PC-3 (cell line): ENCODE measurements at places on chromosomes 6 and 20. TPM values are rescaled to one million over a fixed set of nuclear protein-coding genes. Genes with fewer than 3 reads are reported as not detected.
A peak's percentile ranks its signal among the peaks of the same experiment; 100 is the strongest.

ABCF1 gene
- total RNA-seq = 67.3 and 77.3 TPM in 2 replicates

UBD gene
- not detected in 2 replicates for total RNA-seq

GRCh38 chr6:36139991-36140710, 9.8 kb downstream of the MAPK13 start:
- no peak overlapping the region for H3K4me3 ChIP-seq
- no peaks in the 10 kb centered on the region for H3K4me1 ChIP-seq

GRCh38 chr6:25369036-25369432, 89.9 kb downstream of the CARMIL1 start:
- H3K27ac ChIP-seq = no peak overlapping the region
- no peaks in the 10 kb centered on the region for H3K27me3 ChIP-seq
- no peak overlapping the region for H3K4me3 ChIP-seq
- peaks cover 11% of the 10 kb centered on the region for H3K4me1 ChIP-seq
- DNase-seq = no peak

- no peaks in the 10 kb centered on the region for H3K36me3 ChIP-seq
- peaks cover 95% of the 10 kb centered on the region for H3K27me3 ChIP-seq
- H3K4me1 ChIP-seq = no peaks in the 10 kb centered on the region
Observed at GRCh38 chr20:24461848-24462247, 7.6 kb upstream of the SYNDIG1 start.

NKAIN4 gene
- total RNA-seq = not detected in 2 replicates

XKR7 gene
- total RNA-seq = not detected in 2 replicates

GRCh38 chr6:158554611-158555361, 5.1 kb upstream of the TMEM181 start:
- H3K4me3 ChIP-seq = no peak overlapping the region
- peaks cover 3% of the 10 kb centered on the region; the same call in 1 of the 2 replicates for H3K4me1 ChIP-seq
- DNase-seq = no peak

- H3K4me1 ChIP-seq = no peaks in the 10 kb centered on the region
- no peaks in the 10 kb centered on the region for H3K27me3 ChIP-seq
- H3K4me3 ChIP-seq = no peak overlapping the region
- DNase-seq = peak; percentile 36
- no peak overlapping the region for H3K27ac ChIP-seq
- peaks cover 5% of the 10 kb centered on the region; the same call in 1 of the 2 replicates for H3K36me3 ChIP-seq
Observed at GRCh38 chr6:149696901-149697300, 21.0 kb downstream of the LATS1 start.

GRCh38 chr20:44204156-44204831, 6.3 kb downstream of the OSER1 start:
- H3K27ac ChIP-seq = peak overlapping the region; percentile 91
- H3K4me1 ChIP-seq = peaks cover 68% of the 10 kb centered on the region
- DNase-seq = peak; percentile 99
- H3K36me3 ChIP-seq = peaks cover 46% of the 10 kb centered on the region

DNA sequence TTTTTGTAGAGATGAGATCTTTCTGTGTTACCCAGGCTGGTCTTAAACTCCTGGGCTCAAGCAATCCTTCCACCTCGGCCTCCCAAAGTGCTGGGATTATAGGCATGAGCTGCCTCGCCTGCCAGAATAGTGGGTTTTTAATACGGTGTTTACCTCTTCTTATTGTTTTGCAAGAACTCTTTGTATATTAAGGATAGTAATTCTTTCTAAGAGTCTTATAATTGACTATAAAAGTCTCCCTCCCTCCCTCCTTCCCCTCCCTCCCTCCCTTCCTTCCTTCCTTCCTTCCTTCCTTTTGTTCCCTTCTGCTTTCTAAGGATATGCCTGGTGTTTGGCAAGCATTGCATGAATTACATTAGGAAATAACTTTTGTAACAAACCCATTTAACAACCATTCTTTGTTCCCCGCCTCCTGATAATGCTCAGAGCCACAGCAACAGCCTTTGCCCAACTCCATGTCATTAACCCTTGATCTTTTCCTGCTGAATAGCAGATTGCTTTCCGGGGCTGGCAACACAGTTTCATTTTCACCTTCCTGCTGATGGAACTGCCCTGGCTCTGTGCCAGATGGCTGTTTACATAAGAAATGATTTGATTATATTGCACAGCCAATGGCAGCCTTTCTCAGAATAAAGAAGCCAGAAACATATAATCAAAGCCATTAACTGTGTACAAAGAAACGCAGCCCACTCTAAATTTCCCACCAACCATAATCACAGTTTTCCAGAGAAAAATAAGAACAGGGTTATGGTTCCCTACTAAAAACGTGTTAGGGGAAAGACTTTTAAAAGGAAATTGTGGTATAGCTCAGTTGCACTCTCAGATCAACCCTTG, 143.7 kb upstream of the PTPN1 start:
- no peak overlapping the region for H3K27ac ChIP-seq
- peak; percentile 80 for DNase-seq
- no peaks in the 10 kb centered on the region for H3K27me3 ChIP-seq
- no peaks in the 10 kb centered on the region for H3K36me3 ChIP-seq
- no peak overlapping the region for H3K4me3 ChIP-seq
- peaks cover 8% of the 10 kb centered on the region; the same call in 1 of the 2 replicates for H3K4me1 ChIP-seq

GRCh38 chr6:149024361-149024760, 277.5 kb downstream of the UST start:
- H3K4me1 ChIP-seq = peaks cover 24% of the 10 kb centered on the region
- H3K27me3 ChIP-seq = no peaks in the 10 kb centered on the region
- no peak overlapping the region for H3K4me3 ChIP-seq

DNA sequence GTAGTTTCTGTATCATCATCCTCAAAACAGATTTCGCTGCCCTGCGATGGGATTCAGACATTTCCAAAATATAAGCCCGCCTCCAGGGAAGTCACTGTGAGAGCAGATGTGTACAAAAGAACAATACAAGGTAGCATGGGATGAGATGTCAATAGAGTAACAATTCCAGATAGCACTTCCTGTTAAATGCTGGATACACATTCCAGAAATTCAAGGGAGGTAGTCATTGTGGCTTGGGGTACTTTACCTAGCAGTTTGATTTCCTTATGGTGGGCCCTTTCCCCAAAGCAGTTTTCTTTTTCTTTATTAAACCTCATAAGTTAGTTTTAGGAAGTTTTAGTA, 2.5 kb downstream of the RNF217 start:
- no peak overlapping the region for H3K27ac ChIP-seq
- no peaks in the 10 kb centered on the region for H3K36me3 ChIP-seq
- DNase-seq = peak; percentile 23
- peaks cover 51% of the 10 kb centered on the region for H3K4me1 ChIP-seq
- no peaks in the 10 kb centered on the region for H3K27me3 ChIP-seq

- H3K4me3 ChIP-seq = no peak overlapping the region
- no peaks in the 10 kb centered on the region for H3K27me3 ChIP-seq
- H3K27ac ChIP-seq = no peak overlapping the region
Observed at GRCh38 chr6:137846772-137847313, 20.2 kb upstream of the TNFAIP3 start.

DNA sequence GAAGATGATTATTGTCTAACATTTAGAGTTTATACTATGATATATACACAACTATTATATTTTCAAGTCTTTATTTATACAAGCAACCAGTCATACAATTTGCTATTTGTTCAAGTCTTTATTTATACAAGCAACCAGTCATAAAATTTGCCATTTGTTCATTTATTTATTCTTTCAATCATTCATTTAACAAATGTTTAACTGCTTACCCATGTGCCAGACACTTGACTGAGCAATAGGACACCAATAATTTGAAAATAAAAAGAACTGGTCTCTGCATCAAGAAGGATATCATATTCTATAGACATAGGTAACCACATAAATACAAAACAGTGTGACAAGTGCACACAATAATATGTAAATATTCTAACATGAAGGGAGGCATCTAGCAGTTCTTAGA, 20.3 kb downstream of the GRIK2 start:
- no peaks in the 10 kb centered on the region for H3K27me3 ChIP-seq
- H3K4me1 ChIP-seq = no peaks in the 10 kb centered on the region
- peak; percentile 11 for DNase-seq
- H3K36me3 ChIP-seq = no peaks in the 10 kb centered on the region

- peak; percentile 93 for DNase-seq
- H3K36me3 ChIP-seq = no peaks in the 10 kb centered on the region
- no peaks in the 10 kb centered on the region for H3K27me3 ChIP-seq
- peaks cover 6% of the 10 kb centered on the region for H3K4me1 ChIP-seq
Observed at GRCh38 chr6:144131248-144131709, 19.0 kb upstream of the STX11 start.

DNA sequence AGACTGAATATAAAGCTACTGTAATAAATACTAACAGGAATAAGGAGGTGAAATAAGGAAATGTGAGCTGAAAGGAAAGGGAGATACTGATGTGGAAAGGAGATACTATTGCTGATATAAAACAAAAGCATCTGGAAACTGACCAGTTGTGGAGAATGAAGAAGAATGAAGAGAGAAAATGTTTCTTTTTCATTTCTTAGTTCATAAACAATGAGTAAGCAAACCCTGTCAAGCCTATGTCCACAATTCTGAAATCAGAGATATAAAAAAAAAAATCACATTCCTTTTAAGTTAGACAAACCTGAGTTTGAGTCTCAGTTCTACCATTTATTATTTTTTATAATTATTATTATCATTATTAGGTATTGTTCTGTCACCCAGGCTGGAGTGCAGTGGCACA, 121.6 kb upstream of the GJE1 start:
- peaks cover 61% of the 10 kb centered on the region for H3K4me1 ChIP-seq
- no peak overlapping the region for H3K4me3 ChIP-seq
- peak overlapping the region; percentile 68 for H3K27ac ChIP-seq
- peak; percentile 41 for DNase-seq
- no peaks in the 10 kb centered on the region for H3K36me3 ChIP-seq

- H3K36me3 ChIP-seq = no peaks in the 10 kb centered on the region
- DNase-seq = no peak
- H3K27ac ChIP-seq = no peak overlapping the region
- no peak overlapping the region for H3K4me3 ChIP-seq
- no peaks in the 10 kb centered on the region for H3K4me1 ChIP-seq
Observed at GRCh38 chr6:25242567-25242966, 36.6 kb upstream of the CARMIL1 start.

DNA sequence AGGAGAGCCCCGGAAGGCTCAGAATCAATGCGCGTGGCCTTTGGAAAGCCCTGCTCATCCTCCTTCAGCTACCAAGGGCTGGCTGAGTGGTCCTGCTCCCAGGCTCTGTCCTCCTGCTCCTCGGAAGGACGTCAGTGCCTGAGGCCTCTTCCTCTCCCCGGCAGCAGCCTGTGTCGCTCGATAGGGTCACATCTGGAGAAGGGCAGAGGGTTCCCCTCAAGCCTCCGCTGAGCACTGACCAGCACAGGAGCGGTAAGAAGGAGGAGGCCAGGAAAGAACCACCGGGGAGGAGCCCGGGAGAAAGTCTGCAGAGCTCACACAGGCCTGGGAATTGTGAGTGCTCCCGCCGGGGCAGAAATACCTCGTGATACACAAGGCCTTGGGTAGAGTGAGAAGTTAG, 21.2 kb downstream of the KIF25 start:
- no peaks in the 10 kb centered on the region for H3K4me1 ChIP-seq
- no peaks in the 10 kb centered on the region for H3K36me3 ChIP-seq
- no peak overlapping the region for H3K27ac ChIP-seq
- no peak for DNase-seq

DNA sequence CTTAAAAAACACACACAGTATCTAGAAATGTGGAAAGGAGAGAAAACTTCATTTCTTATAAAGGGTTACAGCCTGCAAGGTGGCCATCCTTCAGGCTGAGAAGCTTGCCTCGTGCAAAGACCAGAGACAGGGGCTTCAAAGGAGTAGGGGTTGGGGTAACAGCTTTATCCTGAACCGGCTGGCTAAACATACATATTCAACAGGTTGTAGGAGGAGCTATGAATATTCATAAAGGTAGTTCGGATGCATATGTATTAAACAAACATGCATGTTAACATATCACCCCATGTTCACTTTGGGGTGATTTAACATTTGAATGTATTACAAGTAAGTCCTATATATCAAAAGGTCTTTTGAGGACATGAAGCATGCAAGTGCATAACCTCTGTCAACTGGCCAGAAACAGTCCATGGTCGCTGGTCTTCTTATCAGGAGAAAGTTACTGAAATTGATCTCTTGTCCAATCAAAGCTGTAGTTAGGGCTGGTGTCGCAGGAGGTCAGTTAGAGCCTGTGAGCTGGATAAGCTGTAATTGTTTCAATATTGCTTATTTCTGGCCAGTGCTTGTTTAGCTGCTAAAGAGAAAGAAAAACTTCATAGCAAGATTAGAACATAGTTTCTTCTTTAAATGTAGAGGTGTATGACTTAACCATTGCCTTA, 2.3 kb upstream of the STMND1 start:
- DNase-seq = no peak
- H3K27me3 ChIP-seq = no peaks in the 10 kb centered on the region
- no peaks in the 10 kb centered on the region for H3K36me3 ChIP-seq
- H3K27ac ChIP-seq = no peak overlapping the region

GRCh38 chr20:31565699-31566318, 39.3 kb upstream of the ID1 start:
- H3K36me3 ChIP-seq = peaks cover 40% of the 10 kb centered on the region
- H3K27ac ChIP-seq = peak overlapping the region; percentile 66
- peak; percentile 39 for DNase-seq
- H3K4me1 ChIP-seq = peaks cover 56% of the 10 kb centered on the region

TUBB2A gene
- 66.8 and 70.2 TPM in 2 replicates for total RNA-seq

ASIP gene
- total RNA-seq = not detected in 2 replicates

DNA sequence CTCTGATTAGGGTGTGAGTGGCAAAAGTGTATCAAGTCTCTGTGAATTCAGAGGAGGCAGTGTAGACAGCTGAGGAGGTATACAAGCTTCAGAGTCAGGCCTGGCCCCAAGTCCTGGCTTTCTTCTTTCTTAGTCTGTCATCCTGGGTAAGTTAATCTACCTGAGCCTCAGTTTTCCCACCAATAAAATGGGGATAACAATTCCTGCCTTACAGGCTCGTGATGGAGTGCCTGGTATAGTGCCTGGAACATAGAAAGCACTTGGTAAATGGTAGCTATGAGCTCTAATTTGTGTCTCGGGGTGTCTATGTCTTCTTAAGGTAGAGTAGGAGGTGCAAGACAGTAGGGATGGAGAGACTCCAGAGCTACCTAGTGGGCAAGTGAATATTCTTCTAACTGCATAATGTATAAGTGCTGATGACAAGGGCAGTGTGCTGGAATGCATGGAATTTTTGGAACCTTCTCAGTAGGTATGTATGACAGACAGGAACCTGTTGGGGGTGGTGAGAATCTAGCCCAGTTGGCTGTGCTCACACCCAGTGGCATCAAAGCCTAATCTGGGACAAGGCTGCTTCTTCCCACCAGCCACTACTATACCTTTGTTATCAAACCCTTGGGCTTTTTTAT, 4.0 kb upstream of the SCUBE3 start:
- no peak overlapping the region for H3K27ac ChIP-seq
- peak; percentile 54 for DNase-seq
- 0 out of 2 replicates have a peak, but pooled peaks cover 5% of the 10 kb centered on the region for H3K4me1 ChIP-seq
- H3K36me3 ChIP-seq = no peaks in the 10 kb centered on the region
